Aorta (tissue), 5 donors: ENCODE measurements at places on chromosomes 11 and 22.

- DNase-seq: no peak
Measured at GRCh38 chr11:107583629-107584195, 7.2 kb upstream of the ELMOD1 start.

GRCh38 chr22:23684026-23684425 is 6.8 kb upstream of the RGL4 start:
- DNase-seq: no peak

DNA sequence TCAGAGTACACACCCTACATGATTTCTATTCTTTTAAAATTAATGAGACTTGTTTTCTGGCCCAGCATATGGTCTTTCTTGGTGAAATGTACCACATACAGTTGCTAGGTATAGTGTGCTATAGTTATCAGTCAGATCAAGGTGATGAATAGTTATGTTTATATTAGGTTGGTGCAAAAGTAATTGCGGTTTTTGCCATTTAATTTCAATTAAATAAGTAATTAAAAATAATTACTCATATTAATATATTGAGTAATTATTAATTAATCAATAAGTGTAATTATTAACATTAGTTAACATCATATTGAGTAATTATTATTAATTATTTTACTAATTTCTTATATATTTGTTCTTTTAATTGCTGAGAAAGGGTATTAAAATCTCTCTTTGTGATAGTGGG is 56.1 kb downstream of the MYEOV start:
- DNase-seq: no peak

DNA sequence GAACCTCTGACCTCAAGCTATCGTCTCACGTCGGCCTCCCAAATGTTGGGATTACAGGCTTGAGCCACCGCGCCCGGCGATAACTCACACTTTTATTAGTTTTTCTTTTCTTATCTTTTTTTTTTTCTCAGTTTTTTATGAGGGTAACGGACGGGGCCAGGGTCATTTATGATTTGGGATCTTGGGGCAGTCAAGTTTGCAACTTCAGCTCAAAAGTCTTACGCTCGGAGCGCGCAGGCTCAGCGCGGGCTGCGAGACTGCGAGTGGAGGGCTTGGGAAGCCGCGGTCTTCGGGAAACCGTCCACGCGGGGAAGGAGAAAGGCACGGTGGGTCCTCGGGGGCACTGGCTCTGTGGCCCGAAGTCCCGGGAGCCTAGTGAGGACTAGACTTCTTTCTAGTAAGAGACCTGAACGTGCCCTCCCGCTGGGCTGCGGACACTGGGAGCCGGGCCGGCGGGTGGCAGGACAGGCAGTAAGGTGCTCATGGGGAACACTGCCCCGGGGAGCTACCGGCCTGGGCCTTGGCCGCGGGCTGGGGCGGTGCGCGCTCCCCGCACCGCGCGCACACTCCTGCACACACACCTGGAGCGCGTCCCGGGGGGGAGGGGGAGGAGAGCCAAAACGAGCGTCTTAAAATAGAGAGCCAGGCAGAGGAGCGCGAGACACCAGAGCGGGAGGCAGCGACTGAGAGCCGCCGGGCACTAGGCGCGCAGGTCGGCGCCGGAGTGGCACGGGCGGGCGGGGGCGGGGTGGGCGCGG is 476 bp upstream of the BARX2 start:
- no peak for DNase-seq

DNA sequence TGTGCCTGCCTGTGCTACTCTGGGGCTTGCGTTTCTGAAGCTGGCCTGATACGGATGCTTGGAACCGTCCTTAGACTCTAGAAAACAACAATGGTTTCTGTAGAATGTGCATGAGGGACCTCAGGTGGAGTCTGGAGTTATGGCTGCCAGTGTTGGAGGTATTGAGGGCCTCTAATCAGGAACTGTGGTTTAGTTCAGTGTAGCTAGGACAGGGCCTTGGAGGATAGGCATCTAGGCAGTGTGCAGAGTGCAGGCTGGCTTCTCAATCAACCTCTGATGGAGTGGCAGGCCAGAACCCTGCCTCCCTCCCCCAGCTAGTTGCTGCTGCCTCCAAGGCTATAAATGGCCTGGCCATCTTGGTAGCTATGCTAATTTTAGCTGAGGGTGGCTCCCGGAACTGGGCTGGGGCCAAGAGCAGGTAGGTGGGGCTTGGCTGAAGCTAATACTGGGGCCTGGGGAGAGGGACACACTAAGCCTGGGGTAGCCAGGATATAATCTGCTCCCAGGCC is 4.0 kb downstream of the STIM1 start:
- DNase-seq: peak; percentile 70

GRCh38 chr11:64883575-64883974 is 5.2 kb upstream of the EHD1 start:
- DNase-seq: no peak

DNA sequence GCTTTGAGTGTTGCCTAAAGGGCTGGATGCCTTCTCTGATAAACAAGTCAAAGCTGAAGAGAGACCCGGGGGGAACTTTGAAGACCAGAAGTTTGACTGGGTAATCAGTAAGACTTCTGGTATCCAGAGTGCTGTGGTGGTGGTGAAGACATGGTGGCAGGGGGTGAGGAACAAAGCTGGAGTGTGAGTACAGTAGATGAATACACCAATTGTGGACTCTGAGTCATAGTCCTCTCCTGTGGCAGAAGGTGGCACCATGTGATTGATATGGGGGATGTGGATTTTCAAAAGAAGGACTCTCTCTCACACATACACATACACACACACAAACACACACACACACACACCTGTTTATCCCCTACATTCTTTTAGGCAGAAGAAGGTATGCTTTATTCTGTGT is 12.3 kb downstream of the MS4A6A start:
- DNase-seq: no peak

GRCh38 chr11:16587670-16588069 is 150.8 kb upstream of the C11orf58 start:
- DNase-seq: no peak

DNA sequence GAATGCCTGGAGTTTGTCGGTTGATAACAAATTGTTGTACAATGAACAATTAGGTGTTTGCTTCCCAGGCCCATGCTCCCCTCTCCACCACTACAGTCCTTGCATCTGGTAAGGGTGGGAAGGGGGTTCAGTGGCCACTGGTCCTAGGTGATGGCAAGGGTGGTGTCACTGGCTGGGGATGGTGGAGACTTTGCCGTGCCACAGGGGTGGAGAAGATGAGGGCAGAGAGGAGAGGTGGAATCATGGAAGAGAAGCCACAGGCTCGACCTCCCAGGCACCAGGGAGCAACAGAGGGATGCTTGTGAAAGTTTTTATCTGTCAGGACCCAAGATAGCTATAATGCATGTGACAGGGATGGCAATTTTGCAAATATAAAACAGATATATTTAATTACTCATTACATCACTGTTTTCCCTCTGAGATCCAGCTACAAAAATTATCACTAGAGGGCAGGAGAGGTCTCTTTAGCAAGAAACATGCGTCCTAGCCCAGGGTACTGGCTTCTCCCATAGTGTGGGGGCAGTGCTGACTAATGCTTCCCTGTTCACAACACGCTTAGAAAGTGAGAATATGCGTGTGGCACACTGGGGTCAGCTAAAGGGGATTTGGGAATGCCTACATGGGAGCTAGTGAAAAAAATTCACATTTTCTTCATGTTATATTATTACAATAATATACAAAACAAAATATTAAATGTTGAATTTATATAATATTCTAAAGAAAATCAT is 49.0 kb upstream of the AMPD3 start:
- DNase-seq: peak; percentile 81

GRCh38 chr11:72578051-72578450 is 96.2 kb downstream of the PDE2A start:
- DNase-seq: peak; percentile 22

- DNase-seq: no peak
Measured at GRCh38 chr22:16954060-16954403, 54.0 kb downstream of the GAB4 start.

- DNase-seq: no peak
Measured at GRCh38 chr11:30420233-30420787, 97.4 kb downstream of the ARL14EP start.

DNA sequence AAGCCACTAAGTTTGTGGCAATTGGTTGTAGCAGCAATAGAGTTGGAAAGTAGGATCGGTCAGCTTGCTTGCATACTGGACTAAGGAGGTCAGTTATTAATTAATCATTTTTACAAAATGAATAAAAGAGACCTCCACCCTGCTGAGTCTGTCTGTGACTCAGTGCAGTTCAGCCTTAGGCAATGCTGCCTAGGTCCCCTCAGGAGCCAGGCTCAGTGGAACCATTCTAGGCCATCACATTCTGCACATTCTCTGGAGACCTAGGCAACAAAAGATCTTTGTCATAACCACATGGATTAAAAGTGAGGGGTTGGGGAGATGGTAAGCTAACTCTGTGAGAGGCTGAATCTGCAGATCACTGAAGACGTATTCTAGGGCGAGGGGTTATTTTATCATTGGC is 178.7 kb upstream of the CADM1 start:
- no peak for DNase-seq

GRCh38 chr11:114705280-114706024 is 27.1 kb downstream of the NXPE2 start:
- peak; percentile 50 for DNase-seq

DNA sequence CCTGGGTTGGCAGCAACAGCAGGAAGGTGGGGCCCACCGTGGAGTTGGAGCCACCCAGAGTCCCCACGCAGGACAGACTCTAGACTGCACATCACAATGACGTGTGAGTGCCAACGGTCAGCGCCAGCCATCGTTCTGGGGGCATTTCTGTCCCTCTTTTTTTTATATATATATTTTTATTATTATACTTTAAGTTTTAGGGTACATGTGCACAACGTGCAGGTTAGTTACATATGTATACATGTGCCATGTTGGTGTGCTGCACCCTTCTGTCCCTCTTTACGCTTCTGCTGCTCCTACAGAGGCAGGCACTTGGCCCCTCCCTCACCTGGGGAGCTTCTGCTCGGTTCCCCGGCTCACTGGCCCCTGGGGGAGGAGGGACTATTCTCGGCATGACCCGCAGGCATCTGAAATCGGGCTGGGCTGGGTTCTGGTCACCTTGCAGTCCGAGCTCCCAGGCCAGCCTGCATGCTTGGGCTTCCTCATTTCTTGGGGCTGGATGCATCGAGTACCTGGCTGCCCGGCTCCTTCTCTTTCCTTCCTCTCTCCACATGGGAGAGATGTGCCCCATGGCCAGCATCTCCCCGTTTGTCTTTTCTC is 787.4 kb downstream of the TBC1D22A start:
- peak; percentile 70 for DNase-seq

DNA sequence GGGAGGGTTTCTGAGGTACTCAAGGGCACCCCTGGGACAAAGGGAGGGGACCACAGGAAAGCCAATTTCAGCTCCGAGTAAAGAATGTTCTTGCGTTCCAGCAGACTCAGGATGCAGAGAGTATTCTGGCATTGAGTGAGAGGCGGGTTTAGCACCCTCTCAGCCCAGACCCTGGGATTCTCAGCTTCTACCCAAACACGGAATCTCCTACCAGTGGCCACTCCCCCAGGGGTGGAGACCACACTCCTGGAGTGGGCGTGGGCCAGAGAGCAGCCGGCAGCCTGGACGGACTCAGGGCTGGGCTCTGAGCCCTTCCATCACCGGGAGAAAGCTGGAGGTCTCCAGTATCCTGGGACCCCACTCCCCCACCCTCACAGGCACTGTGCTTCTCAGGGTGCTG is 26.1 kb upstream of the TTLL12 start:
- no peak for DNase-seq

GRCh38 chr11:122791836-122792235 is 46.5 kb upstream of the CRTAM start:
- DNase-seq: no peak

GRCh38 chr11:2401436-2401984 is 960 bp downstream of the TSSC4 start:
- DNase-seq: no peak

DNA sequence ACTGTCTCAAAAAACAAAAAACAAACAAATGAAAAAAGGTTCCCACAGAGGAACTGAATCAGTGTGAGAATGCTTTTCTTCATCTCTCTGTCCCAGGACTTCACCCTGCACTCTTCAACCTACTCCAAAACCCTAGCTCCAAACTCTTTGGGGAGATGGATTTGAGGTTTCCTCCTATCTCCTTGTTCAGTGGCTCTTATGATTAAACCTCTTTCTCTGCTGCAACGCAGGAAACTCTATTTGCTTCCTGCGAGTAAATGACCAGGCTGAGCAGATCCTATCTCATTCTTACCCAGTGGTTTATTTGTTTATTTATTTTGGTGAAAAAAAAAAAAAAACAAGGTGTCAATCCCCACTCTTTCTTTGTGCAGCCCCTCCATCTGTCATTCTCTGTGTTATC is 12.0 kb downstream of the SLC6A5 start:
- no peak for DNase-seq

- peak; percentile 52 for DNase-seq
Measured at GRCh38 chr11:70505761-70506657, 107.7 kb downstream of the CTTN start.

DNA sequence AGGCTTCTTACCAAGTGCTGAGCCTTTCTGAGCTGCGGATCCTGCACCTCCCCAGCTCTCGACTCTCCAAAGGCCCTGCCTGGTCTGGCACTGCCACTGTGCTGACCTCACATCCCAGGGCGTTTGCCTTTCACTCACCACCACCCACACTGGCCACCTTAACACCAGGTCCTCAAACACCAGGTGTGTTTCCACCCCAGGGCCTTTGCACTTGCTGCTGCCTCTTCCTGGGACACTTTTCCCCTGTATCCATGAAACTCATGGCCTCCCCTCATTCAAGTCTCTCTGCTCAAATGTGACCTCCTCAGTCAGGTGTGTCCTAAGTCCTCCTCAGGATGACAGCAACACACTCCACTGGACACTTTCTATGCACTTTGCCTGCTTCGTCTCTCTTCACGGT is 51.4 kb upstream of the ANO1 start:
- no peak for DNase-seq

DNA sequence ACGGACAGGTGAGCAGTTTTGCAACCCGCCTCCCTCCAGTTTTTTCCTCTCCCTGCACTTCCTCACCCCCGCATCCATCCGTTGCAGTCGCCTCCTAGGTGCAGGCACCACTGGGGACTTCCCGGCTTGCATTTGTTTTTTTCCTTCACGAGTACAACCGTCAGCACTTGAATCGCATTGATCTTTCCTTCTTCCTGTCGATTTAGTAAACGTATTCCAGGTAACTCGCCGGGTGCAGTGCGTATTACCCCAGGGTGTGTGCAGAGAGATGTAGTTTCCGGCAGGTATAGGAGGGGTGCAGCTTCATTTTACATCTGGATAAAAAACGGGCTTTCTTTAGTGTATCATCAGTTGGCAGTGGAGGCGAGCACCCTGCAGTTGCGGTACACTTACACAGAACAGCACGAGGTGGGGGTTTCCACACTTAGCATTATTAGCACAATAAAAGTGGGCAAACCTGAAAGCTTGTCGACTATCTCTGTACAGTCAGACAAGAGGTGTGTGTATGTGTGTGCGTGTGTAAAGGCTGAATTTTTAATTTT is at the start of gene SORL1-AS1:
TSS of gene SORL1-AS1 (minus strand) at position 359 of the 542 bp plus-strand sequence.
- DNase-seq: no peak
